NAMALWA (cell line): ENCODE measurements at places on chromosomes 4 and X.

DNA sequence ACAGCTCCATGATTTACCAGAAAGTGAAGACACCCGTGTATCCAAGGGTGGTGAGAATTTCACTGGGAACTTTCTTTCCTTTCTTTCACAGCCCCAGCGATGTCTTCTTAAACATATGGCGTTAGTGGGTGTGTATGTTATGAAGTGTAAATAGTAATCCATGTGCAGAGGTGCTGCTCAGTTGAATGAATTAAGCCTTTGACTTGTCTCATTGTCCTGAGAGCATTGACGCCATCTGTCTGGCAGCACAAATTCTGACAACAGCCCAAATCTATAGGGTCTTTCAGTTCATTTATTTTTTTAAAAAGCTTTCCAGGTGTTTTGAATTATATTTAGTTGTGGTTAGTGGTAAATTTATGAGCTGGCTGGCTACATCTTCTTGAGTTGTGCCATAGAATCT lies 69.4 kb downstream of the CLCN5 start:
- no peak for DNase-seq

DNA sequence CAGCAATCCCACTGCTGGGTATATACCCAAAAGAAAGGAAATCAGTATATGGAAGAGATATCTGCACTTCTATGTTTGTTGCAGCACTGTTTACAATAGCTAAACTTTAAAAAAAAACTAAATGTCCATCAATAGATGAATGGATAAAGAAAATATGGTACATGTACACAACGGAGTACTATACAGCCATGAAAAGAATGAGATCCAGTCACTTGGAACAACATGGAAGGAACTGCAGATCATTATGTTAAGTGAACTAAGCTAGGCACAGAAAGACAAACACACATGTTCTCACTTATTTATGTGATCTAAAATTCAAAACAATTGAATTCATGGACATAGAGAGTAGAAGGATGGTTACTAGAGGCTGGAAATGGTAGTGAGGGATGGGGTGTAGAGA lies 400.7 kb downstream of the ZNF674 start:
- no peak for DNase-seq

DNA sequence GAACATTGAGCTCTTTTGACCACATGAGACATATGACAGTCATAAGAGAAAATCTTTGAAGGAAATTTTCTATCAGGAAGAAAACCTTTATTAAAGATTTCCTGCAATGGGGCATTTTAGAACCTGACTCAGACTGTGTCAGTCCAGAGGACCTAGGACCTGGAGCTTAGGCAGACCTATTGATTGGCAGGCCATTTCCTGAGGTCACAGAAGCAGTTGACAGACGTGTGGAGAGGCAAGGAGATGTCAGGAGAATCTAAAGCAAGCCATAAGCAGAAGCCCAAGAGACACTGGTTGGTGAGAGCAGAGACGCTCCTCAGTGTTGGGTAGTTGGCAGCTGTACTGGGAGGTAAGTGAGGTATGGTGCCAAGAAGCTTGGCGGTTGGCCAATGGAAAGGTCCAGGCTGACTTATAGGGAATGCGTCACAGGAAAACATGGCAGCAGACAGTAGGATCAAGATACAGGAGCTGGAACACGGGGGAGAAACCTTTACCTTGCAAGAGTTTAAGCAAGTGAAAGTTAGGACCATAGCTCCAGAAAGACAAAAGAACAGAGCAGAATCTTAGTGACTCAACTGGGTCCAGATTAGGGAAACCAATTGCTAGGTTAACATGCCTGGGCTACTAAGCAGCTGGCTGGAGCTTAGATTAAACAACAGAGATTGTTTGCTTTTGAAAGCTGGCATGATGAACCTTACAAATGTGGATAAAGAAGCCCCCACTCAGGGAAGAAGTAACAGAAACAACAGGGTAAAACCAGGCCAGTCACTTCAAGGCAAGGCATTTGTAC lies 18.6 kb downstream of the PALLD start:
- no peak for DNase-seq

DNA sequence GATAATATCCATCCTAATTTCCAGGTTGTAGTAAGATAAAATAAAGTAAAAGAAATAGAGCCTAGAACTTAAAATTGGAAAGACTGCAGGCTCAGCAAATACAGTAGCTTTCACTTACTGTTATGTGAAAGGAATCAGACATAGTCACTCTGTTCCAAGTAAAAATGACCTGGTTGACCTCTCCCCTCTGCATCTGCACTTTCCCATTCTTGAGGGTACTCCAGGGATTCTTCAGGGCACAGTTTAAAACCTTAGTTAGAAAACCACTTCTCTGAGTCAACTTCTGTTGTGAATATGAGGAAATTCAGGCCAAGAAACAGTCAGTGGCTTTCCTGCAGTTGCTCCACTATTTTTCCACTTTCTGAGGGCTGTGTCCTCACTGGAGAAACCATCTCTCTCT lies 42.9 kb downstream of the FRAS1 start:
- DNase-seq, result no peak
